Esophagus muscularis mucosa (tissue), 4 donors: ENCODE measurements at places on chromosomes 6 and 20. TPM values are rescaled to one million over a fixed set of nuclear protein-coding genes. Genes with fewer than 3 reads are reported as not detected.

DNA sequence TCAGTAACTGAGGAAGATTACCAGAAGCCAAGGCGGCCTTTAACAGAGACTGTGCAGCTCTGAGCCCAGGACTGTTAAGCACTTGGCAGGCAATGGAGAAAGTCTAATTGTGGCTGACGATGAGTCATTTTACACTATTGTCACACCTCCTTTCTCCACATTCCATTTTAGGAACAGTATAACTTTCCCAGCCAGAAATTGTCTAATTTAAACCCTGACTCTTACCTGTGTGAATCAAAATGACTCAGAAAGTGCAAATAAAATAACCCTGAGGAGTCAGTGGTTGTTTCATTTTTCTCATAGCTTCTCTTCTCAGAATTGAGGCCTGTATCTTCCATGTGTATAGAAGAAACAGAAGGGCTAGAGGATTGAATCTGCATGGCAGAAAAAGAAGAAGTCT, 40.0 kb upstream of the OPN5 start:
- no peaks in the 10 kb centered on the region for H3K36me3 ChIP-seq
- no peak for DNase-seq
- peaks cover 7% of the 10 kb centered on the region for H3K4me1 ChIP-seq
- H3K4me3 ChIP-seq, result no peak overlapping the region

DNA sequence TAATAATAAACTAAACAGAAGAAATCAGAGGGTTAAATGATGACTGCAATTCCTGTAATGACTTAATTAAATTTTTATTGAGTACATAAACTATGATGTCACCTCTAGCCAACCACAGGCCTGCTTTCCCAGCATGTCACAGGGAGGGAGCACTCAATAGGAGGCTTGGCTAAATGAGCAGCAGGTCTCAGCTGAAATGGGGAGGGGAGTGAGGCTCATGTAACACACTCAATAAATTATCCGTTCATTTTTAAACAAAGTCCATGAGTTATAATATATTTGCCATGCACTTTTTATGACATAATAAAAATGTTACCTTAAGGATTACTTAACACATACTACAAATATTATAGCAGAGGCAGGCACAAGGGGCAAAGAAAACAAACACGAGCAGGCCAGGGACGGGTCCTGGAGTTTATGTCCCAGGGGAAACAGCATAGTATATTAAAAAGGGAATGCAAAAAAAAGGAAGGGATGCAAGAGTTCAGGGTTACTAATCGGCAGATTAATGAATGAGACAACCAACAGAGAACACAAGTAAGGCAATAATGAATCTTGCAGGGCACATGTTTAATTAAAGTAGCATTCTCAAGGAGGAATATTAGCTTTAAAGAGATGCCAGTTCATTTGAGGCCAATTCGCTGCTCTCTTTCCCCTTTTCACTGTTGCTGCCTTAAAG, 27.1 kb upstream of the FAM83C start:
- no peaks in the 10 kb centered on the region for H3K27me3 ChIP-seq
- H3K4me1 ChIP-seq, result peaks cover 9% of the 10 kb centered on the region
- no peak for DNase-seq

DNA sequence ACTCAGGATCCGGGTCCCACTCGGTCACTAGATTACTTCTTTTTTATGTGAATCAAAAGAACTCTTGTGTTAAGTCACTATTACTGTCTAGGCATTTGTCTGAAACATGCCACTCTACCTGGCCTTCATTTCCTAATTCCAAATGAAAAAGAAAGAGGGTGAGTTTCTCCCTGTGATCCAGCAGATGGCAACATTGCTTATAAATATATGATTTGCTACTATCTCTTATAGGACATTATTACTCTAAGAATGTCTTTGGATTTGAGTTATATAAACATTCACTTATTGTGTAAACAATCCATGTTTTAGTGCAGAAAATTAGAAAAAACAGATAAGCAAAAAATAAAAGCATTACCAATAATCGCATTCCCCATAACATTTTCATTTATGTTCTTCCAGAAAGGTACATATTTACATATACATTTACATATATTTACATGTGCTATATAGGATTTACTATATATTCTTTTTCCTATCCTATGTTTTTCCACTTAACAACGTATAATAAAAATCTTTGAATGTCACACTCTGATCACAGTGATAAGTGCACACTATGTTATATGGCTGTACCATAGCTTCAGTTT, 66.9 kb downstream of the FAXC start:
- no peak overlapping the region for H3K4me3 ChIP-seq
- no peak for DNase-seq
- H3K27ac ChIP-seq, result no peak overlapping the region
- no peaks in the 10 kb centered on the region for H3K4me1 ChIP-seq
- no peaks in the 10 kb centered on the region for H3K27me3 ChIP-seq
- H3K36me3 ChIP-seq, result peaks cover 19% of the 10 kb centered on the region

- no peaks in the 10 kb centered on the region for H3K4me1 ChIP-seq
- H3K36me3 ChIP-seq, result no peaks in the 10 kb centered on the region
- H3K4me3 ChIP-seq, result no peak overlapping the region
Measured at GRCh38 chr20:1870792-1871550, 24.2 kb upstream of the SIRPA start.

- no peak overlapping the region for H3K4me3 ChIP-seq
- DNase-seq, result no peak
- peaks cover 26% of the 10 kb centered on the region for H3K4me1 ChIP-seq
- H3K36me3 ChIP-seq, result no peaks in the 10 kb centered on the region
Measured at GRCh38 chr6:33613795-33614168, 7.3 kb upstream of the ITPR3 start.

The PPP1R3D gene
- 12.6 TPM for total RNA-seq

The BMP6 gene
- 5.4 TPM for total RNA-seq

- H3K4me1 ChIP-seq, result no peaks in the 10 kb centered on the region
- no peaks in the 10 kb centered on the region for H3K36me3 ChIP-seq
- DNase-seq, result no peak
- H3K4me3 ChIP-seq, result no peak overlapping the region
- H3K27me3 ChIP-seq, result no peaks in the 10 kb centered on the region
Measured at GRCh38 chr6:142958343-142958742, 13.4 kb upstream of the HIVEP2 start.

DNA sequence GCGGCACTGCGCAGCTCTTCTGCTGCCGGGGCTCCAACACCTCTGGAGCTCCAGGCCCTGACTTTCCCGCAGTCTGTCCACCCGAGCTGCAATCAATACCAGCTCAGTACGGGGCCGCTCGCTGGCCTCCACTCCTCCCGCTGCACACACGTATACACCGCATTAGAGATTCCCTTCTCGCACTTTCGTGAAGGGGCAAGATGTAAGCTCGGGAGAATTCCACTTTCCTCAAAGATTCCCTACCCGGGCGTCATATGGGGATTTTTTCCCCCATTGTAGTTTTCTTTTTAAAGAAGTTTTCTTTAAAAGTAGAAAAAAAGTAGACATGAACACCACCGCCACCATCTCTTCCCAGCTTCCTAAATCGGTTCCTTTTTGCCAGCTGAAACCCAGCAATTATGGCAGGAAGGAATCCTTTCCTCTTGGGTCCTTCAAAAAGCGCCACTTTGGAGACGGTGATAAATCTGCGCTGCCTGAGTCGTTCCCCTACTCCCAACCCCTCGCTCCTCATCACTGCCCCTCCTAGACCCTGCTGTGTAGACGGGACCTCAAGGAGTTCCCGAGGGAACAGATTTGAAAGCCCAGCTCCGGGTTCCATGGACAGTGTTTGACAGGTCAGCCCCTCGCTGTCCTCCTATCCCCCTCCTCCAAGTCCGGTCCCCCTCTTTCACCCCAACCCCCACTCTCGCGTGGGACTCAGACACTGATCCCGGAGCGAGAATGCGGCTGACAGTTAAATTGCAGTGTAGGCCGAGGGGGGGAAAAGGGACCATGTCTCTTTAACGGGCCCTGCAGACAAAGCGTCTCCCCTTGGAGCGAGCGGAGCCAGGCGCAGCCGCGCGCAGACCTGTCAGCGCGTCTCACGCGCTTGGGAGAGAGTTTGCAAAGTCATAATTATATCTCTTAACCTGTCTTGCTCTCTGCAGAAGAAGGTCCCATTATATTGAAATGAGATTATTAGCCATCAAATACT, 39.5 kb downstream of the NCR2 start:
- H3K27ac ChIP-seq, result no peak overlapping the region
- H3K4me3 ChIP-seq, result no peak overlapping the region
- peaks cover 41% of the 10 kb centered on the region for H3K27me3 ChIP-seq
- H3K36me3 ChIP-seq, result no peaks in the 10 kb centered on the region
- DNase-seq, result peak; percentile 87

DNA sequence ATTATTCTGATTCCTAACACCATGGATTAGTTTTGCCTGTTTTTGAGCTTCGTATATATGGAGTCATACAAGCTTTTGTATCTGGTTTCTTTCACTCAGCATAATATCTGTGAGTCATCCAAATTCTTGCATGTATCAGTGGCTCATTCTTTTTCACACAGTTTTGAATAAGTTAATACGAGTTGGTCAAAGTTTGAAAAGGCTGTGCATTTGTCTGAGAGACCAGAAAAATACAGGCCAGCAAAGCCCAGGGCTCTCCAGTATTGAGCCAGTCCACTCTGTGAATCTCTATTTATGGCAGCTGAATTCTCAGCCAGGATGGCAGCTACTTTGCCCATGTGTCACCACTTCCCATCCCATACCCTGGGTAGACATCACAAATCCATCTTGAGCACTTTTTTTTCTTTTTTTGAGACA, 7.2 kb upstream of the CHMP4B start:
- no peak overlapping the region for H3K4me3 ChIP-seq
- no peaks in the 10 kb centered on the region for H3K36me3 ChIP-seq
- no peak for DNase-seq
- no peaks in the 10 kb centered on the region for H3K4me1 ChIP-seq

The CCR6 gene
- total RNA-seq, result not detected

DNA sequence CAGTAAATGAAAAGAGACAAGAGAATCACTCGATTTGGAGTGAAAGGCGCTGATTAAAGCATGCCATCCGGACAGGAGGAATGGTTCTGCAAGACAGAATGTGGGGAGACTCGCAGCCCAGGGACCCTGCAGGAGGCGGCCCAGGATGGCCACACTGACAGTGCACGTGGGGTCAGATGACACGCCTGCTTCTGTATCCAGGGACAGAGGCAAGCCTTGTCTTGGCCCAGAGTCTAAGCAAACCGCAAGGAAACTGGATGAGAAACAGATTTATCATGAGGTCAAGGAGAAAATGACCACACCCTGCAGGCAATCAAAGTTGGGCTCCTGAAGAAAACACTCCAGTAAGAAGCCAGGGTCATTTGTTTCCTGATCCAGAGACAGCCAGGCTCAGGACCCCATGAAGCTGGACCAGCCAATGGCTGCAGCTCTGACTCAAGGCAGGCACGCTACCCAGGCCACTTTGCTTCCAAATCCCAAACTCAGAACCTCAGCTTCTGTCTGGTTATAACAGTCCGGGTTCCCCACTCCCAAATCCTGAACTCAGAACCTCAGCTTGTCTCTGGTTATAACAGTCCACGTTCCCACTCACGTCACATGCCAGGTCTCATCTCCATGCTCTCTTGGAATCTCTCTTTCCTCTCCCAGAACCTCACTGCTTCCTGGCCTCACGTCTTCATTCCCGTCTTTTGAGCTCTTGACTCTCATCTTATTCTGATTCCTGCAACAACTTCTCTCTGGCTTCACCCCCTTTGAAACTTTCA, 144.9 kb upstream of the THBS2 start:
- H3K27ac ChIP-seq, result no peak overlapping the region
- no peaks in the 10 kb centered on the region for H3K27me3 ChIP-seq
- H3K36me3 ChIP-seq, result no peaks in the 10 kb centered on the region
- DNase-seq, result peak; percentile 81
- H3K4me3 ChIP-seq, result no peak overlapping the region

The OXT gene
- not detected for total RNA-seq

The GABRR2 gene
- total RNA-seq, result not detected

DNA sequence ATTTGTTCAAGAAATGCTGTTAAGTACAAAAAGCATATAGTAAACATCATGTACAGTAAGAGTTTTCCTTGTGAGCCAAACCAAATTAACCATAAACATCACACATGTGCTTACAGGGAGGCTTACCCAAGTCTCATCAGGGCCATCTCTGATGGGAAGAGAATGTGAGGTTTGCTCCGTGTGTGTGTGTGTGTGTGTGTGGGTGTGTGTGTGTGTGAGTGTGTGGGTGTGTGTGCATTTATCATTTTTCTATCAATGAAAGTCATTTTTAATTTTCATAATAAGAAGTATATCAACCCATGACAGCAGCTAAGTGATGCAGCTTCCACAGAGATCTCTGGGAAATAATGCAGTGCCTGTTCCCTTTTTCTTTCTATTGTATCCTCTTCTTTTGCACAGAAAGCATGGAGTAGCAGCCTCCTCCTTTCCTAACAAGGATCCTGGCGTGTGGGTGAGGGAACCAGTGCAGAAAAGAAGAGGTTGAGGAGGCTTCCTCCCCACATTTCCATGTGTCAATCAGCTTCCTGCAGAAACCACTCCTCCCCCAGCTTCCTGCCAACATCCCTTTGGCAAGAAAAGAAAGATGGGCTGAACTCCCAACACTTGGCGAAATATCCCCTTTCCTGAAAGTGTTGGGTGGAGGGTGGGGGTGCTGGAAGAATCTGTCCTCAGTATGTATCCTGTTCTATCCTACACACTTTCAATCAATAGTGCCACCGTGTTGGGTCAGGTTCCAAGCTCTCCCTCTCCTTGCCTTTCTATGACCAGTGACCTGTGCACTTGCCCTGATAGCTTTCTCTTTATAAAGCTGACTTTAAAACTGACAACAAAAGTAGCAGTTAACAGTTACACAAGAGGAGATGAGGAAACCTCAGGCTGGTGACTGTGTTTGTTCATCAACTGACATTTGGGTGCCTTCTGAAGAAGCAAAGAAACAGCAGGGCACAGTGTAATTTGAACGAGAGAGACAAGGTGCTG, 251.8 kb upstream of the CITED2 start:
- DNase-seq, result no peak
- H3K27ac ChIP-seq, result no peak overlapping the region
- H3K4me1 ChIP-seq, result peaks cover 14% of the 10 kb centered on the region
- no peaks in the 10 kb centered on the region for H3K27me3 ChIP-seq
- no peaks in the 10 kb centered on the region for H3K36me3 ChIP-seq
- no peak overlapping the region for H3K4me3 ChIP-seq

The ABHD16A gene
- total RNA-seq, result 47.9 TPM

GRCh38 chr6:137999815-138000214, 107.4 kb downstream of the PERP start:
- no peak overlapping the region for H3K27ac ChIP-seq
- peak; percentile 60 for DNase-seq
- no peak overlapping the region for H3K4me3 ChIP-seq
- H3K27me3 ChIP-seq, result no peaks in the 10 kb centered on the region
- H3K36me3 ChIP-seq, result no peaks in the 10 kb centered on the region
- H3K4me1 ChIP-seq, result no peaks in the 10 kb centered on the region
